ENCODE measurements at places on chromosomes 1 and 21. TPM values are rescaled to one million over a fixed set of nuclear protein-coding genes. Genes with fewer than 3 reads are reported as not detected.

Gene DMRTA2
- not detected for total RNA-seq

Gene LRRC7
- not detected for total RNA-seq

Gene KCTD3
- 87.8 TPM for total RNA-seq

Gene C21orf58
- total RNA-seq = 0.96 TPM

Gene PCNX2
- total RNA-seq = 26.2 TPM

Gene OR2AJ1
- not detected for total RNA-seq
